Hematopoietic multipotent progenitor cell treated with erythropoietin and hydrocortisone succinate and interleukin-3 and kit ligand, for 15 days (in vitro differentiated cells): ENCODE measurements at places on chromosomes 4 and X.
A peak's percentile ranks its signal among the peaks of the same experiment; 100 is the strongest.

GRCh38 chrX:136097871-136098805 is 49.2 kb upstream of the FHL1 start:
- DNase-seq: no peak

DNA sequence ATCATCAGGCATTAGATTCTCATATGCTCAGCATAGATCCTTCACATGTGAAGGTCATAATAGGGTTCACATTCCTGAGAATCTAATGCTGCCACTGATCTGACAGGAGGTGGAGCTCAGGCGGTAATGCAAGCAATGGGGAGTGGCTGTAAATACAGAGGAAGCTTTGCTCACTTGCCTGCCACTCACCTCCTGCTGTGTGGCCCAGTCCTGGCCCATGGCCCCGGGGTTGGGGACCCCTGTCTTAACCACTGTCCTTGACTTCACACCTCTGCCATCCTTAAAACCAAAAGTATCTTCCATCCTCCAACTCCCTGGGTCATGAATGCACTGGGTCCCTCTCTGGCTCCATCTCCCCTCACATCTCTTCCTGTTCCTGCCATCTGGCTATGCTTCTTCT is 129.1 kb downstream of the HMX1 start:
- DNase-seq: no peak

DNA sequence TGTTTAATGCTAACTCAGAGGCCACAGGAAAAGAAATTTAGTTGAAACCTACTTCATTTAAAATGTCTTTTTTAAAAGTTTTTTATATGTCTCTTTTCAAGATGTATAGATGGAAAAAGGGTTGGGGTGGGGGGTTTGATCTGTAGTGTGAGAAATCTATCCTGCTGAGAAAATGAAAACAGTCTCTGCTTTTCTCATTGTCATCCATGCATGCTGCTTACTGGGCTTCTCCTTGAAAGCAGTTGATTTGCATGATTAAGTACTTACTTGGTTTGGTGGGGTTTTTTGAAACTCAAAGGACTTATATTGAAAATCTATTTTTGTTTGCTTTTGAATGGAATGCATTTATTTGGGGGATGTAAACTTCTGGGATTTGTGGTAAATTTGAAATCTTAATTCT is 313.6 kb upstream of the DKK2 start:
- DNase-seq: no peak

DNA sequence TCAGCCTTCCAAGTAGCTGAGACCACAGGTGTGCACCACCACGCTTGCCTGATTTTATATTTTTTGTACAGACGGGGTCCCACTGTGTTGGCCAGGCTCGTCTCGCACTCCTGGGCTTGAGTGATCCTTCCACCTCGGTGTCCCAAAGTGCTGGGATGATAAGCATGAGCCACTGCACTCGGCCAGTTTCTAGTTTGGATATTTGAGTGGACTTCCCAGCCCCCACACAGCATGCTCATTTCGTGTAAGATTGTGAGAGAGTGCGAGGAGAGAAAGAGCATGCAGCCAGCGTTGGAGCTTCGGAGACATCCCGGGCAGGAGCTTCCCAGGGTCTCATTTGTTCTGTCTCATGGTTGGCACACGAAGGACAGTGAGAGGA is 31.8 kb downstream of the ARSD start:
- no peak for DNase-seq

DNA sequence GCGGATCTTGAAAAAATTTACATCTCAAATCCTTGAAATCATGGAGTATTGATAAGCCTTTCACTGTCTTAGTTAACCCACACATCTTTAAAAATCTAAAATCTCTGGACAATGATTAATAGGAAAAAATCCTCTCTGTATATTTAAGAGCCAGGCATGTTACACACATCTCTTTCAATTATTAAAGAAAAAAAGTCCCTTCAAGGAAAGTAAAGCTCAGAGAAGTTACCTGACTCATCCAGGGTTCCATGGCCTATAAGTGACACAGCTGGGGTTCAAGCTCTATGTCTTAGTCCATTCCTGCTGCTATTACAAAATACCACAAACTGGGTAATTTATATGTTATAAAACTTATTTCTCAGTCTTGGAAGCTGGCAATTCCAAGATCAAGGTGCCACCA is 14.2 kb upstream of the FGF16 start:
- no peak for DNase-seq

- DNase-seq: peak; percentile 33
These were observed 78.8 kb upstream of the BCOR start for GRCh38 chrX:40176351-40177116.

- no peak for DNase-seq
These were observed 277.1 kb downstream of the ADGRA3 start for GRCh38 chr4:22238742-22239141.

DNA sequence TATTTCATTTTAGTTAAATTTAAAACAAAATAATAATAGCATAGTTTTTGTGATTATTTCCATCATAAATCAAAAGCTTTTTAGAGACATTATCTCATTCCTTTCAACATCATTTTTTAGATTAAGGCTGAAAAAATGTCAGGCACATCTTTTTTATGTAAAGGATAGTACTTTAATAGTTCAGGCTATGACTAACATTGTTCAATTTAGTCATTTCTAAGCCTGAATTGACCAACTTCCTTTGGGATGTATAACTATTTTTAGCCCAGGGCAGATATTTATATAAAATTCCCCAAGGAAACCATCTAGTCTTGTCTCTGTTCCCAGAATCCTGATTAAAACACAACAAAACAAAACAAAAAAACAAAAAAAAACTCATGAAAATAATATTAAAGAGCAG is 145.6 kb upstream of the PCDH18 start:
- DNase-seq: no peak

- DNase-seq: no peak
These were observed 14.8 kb downstream of the NDNF start for GRCh38 chr4:121057466-121057922.

DNA sequence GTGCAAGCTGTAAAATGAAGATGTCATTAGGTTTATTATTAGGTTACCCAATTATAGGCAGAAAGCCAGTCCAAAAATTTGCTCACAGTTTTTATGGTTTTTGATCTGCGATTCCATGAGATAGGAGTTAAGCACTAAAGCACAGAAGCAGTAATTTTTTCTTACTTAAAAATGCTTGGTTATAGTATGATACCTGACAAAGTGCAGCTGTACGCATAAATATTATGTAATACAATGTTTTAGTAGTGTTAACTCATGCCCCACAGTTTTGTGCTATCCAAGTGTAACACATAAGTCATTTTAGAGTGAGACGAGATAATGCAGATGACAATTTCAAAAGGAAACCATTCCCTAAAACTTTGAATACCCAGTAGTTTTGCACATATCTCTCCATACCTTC is 357.8 kb downstream of the TMA16 start:
- DNase-seq: no peak

DNA sequence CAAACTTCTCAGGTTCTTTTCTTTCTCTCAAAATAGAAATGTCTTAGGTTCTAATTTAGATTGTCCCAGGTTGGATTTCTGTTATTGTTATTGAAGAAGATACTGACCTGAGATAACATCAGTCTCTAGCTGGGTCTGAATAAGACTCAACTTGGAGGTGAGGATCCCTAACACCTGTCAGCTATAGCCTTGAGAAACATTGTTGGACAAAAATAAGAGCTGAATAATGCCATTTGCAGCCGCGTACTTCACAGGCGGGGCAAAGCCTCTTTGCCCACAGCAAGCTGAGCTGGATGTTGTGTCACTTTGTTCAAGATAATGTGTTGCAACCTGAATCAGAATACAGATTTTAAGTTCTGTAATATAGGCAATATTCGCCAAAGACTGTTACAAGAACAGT is 35.6 kb downstream of the VCX3B start:
- no peak for DNase-seq

- no peak for DNase-seq
These were observed 61.6 kb upstream of the GPR174 start for GRCh38 chrX:79082899-79083298.

DNA sequence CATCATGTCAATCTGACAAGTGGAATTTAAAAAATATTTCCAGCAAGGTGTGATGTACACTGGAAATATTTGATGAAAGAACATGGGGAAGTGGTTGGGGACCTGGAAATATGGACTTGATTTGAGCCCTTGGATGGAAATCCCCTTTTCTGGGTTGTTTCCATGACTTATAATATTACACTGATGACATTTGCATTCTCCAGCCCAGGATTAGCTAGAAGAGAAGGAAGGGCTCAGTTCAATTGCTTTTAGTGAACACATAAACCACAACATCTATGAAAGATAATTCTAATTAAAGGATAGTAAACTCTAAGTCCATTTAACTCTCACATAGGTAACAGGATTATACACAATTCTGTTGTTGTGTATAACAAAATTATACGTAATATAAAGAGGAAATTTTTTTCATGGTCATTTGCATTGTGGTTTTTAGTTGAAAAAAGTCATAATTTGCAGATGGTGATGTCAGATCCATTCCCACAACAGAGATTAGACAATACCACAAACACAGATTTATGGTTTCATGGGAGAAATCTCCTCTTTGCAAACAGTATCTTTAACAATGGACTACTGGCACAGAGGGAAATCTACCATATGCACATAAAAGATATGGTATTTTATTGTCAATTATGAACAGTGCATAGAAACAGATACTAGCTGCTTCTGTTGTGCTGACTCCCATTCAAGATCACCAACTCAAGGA is 126.5 kb downstream of the DKK2 start:
- DNase-seq: no peak
